Hepatocyte (in vitro differentiated cells): ENCODE measurements at places on chromosomes 11 and 22. TPM values are rescaled to one million over a fixed set of nuclear protein-coding genes. Genes with fewer than 3 reads are reported as not detected.

The ATG16L2 gene
- total RNA-seq: 8.2 and 11.5 TPM in 2 replicates

The PRPF19 gene
- 38.1 and 53.8 TPM in 2 replicates for total RNA-seq

The SUSD2 gene
- 6.1 and 9.7 TPM in 2 replicates for total RNA-seq

The EXPH5 gene
- 3.6 and 4.5 TPM in 2 replicates for total RNA-seq

The APOBEC3G gene
- 4.6 and 4.8 TPM in 2 replicates for total RNA-seq

DNA sequence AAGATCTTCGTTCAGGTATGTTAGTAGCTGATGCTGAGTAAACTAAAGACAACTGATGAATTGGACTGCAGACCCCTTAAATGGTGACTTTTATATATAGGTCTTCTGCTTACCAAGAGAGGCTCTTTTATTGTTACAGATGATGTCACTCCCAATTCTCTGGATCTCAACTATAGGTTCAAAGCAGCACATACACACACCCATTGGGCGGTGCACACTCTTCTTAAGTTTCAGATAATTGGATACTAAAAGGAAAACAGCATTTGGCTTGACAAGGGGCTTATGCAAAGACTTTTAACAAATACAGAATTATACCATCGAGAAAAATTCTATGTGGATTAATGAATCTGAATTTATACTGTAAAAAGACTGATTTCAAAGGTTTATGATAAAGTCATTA, at the start of gene PTH:
TSS of gene PTH (minus strand) at position 69 of the 400 bp plus-strand sequence. CDS start 3,142 bp downstream, outside the sequence.
- no peaks in the 10 kb centered on the region for H3K27me3 ChIP-seq
- DNase-seq: no peak
- no peak within 1 kb of the TSS for H3K4me3 ChIP-seq
- H3K36me3 ChIP-seq: no peaks in the 10 kb centered on the region
- no peak within 1 kb of the TSS for H3K27ac ChIP-seq

DNA sequence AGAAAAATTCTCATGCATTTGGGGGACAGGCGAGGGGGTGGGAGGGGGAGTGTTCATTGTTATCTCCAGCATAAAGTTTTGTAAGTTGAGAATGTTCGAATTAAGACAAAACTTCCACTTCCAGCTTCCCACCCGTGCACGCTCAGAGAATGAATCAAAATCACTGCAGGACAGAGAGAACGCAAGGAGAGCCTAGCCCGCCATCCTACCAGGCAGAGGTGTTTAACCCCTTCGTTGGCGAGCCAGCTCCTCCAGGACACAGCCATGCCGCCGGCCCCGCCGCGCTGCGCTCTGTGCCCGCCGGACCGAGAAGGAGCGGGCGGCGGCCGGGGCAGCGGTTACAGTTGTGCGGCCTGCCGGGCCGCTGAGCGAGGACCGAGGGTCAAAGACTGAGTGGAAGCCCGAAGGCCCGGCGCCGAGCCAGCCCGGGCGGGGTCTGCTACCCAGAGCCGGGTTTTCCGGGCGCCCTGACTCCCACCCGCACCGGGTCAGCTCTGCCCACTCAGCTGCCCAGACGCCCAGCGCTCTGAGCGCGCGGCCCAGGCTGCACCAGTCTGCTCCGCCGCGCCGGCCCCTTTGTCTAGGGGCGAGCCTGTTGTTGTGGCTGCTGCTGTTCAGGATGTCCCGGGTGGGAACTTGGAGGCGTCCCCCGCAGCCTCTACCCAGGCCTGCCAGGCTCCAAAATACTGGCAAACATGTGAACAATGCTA, at the start of gene NOX4:
TSS of gene NOX4 (minus strand) at position 395 of the 710 bp plus-strand sequence. CDS start at position 266, 129 bp downstream.
- no peaks in the 10 kb centered on the region for H3K27me3 ChIP-seq
- H3K27ac ChIP-seq: peak within 1 kb of the TSS; percentile 83
- peak within 1 kb of the TSS; percentile 47 for H3K4me3 ChIP-seq
- peak; percentile 77 for DNase-seq
- no peaks in the 10 kb centered on the region for H3K36me3 ChIP-seq
- peaks cover 10% of the 10 kb centered on the region for H3K4me1 ChIP-seq

DNA sequence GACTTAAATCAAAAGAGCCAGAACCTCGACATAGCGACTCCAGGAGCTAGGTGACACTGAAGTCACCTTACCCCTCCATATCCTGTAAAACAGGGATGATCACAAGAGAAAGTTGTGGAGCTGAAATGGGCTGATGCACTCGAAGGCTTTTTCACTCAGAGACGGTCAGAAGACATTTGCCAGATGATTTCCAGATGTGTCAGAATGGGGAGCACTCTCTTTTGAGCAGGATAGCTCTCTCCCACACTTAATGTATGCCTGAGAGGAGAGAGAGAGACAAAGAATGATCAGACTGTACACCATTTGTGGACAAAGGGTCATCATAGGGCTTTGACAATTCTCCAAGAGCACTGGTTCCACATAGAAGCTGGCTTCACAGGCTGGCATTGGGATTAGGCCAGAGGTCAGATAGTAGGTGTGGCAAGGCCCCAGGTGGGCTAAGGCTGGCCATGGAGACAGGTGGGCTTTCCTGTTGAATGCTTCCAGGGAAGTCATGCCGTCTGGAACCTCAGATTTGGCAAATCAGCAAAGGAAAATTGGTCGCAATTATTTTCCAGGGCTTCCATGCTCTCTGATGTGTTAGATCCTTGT, 42.3 kb upstream of the ETS1 start:
- H3K27me3 ChIP-seq: no peaks in the 10 kb centered on the region
- no peak overlapping the region for H3K27ac ChIP-seq
- H3K4me3 ChIP-seq: no peak overlapping the region
- H3K36me3 ChIP-seq: no peaks in the 10 kb centered on the region
- DNase-seq: no peak

DNA sequence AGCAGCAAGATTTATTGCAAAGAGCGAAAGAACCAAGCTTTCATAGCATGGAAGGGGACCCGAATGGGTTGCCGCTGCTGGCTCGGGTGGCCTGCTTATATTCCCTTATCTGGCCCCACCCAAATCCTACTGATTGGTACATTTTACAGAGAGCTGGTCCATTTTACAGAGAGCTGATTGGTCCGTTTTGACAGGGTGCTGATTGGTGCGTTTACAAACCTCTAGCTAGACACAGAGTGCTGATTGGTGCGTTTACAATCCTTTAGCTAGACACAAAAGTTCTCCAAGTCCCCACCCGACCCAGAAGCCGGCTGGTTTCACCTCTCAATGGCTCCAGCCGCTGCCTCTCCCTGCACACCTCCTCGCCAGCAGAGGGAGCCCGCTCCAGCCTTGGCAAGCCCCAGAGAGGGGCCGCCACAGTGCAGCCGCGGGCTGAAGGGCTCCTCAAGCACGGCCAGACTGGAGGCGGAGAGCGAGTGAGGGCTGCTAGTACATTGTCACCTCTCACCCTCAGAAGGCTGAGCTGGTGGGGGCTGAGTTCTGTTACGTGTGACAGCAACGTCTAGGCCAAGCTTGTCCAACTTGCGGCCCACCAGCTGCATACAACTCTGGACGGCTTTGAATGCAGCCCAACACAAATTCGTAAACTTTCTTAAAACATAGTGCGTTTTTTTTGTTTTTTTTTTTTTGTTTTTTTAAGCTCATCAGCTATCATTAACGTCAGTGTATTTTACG, 8.7 kb downstream of the PTH start:
- H3K27me3 ChIP-seq: no peaks in the 10 kb centered on the region
- no peak overlapping the region for H3K27ac ChIP-seq
- no peaks in the 10 kb centered on the region for H3K36me3 ChIP-seq
- no peaks in the 10 kb centered on the region for H3K4me1 ChIP-seq

- H3K36me3 ChIP-seq: no peaks in the 10 kb centered on the region
- H3K4me3 ChIP-seq: no peak overlapping the region
- H3K27ac ChIP-seq: peak overlapping the region; percentile 51
- DNase-seq: no peak
- H3K4me1 ChIP-seq: peaks cover 30% of the 10 kb centered on the region
Measured at GRCh38 chr11:117220568-117220967, 11.3 kb downstream of the PCSK7 start.

DNA sequence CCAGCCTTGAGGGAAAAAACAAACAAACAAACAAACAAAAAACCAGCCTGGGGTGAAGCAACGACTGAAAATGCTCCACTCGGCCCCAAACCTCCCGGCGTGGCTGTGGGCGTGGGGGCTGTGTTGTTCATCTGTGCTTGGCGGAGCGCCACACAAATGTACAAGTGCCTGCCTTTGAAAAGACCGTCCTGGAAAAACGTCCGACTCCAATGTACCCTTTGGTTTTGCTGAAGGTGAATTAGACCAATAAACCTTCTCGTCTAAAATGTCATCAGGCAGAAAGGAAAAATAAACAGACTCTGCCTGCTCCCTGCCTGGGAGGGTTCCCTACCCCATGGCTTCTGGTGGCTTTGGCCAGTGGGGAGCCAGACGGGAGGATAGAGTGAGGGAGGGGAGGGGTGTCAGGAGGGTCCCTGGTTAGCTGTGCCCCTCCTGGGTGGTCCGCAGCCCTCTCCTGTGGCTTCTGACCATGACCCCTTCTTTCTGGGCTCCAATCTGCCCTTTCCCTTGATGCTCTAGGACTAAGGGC, 93.9 kb downstream of the TRMU start:
- no peaks in the 10 kb centered on the region for H3K36me3 ChIP-seq
- no peaks in the 10 kb centered on the region for H3K27me3 ChIP-seq
- DNase-seq: no peak
- H3K4me1 ChIP-seq: peaks cover 14% of the 10 kb centered on the region
- no peak overlapping the region for H3K4me3 ChIP-seq

- no peak overlapping the region for H3K4me3 ChIP-seq
- H3K36me3 ChIP-seq: no peaks in the 10 kb centered on the region
- H3K27ac ChIP-seq: no peak overlapping the region
- peaks cover 69% of the 10 kb centered on the region for H3K27me3 ChIP-seq
- H3K4me1 ChIP-seq: no peaks in the 10 kb centered on the region
Measured at GRCh38 chr11:132006884-132007580, 636.6 kb downstream of the NTM start.

DNA sequence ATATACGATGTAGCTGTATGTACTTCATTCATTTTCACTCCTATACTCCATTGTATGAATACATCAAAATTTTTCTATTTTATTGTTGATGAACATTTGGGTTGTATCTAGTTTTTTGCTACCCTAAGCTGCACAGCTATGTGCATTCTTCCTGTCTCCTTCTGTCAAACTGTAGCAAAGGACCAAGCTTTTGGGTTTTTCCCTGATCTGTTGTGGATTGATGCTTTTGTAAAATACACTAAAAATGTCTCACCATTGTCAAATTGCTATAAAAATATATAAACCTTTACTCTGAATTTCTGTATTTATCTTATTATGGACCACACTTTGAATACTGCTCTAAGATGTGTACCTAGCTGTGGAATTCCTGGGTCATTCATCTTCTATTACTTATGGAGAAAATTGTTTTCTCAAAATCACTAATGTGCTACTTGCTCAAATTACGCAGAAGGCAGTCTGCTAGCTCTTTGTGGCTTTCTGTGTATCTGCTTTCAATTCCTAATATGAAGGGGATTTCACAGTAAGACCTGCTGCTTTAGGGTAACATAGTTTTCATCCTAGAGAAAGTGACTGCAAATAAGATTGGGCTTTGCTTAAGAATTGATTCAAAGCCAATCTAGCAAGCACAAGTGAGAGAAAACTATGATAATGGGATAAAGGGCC, 123.4 kb downstream of the CYP2R1 start:
- no peak for DNase-seq
- H3K36me3 ChIP-seq: no peaks in the 10 kb centered on the region
- no peaks in the 10 kb centered on the region for H3K27me3 ChIP-seq
- no peak overlapping the region for H3K4me3 ChIP-seq
- H3K27ac ChIP-seq: no peak overlapping the region

GRCh38 chr11:88363004-88363403, 25.5 kb upstream of the CTSC start:
- no peaks in the 10 kb centered on the region for H3K4me1 ChIP-seq
- H3K36me3 ChIP-seq: no peaks in the 10 kb centered on the region
- DNase-seq: no peak

- DNase-seq: peak; percentile 77
- H3K27me3 ChIP-seq: no peaks in the 10 kb centered on the region
- H3K27ac ChIP-seq: peak overlapping the region; percentile 77
- H3K4me1 ChIP-seq: peaks cover 30% of the 10 kb centered on the region
- no peak overlapping the region for H3K4me3 ChIP-seq
Measured at GRCh38 chr11:69298267-69299022, 4.5 kb downstream of the MYEOV start.

GRCh38 chr22:50118557-50119168, 28.9 kb downstream of the MOV10L1 start:
- peak overlapping the region; percentile 88 for H3K27ac ChIP-seq
- peaks cover 34% of the 10 kb centered on the region for H3K4me1 ChIP-seq
- no peak overlapping the region for H3K4me3 ChIP-seq
- peak; percentile 91 for DNase-seq
- H3K27me3 ChIP-seq: no peaks in the 10 kb centered on the region

GRCh38 chr11:26993965-26994457, at the start of gene FIBIN:
FIBIN (plus strand) TSS chr11:26994112; CDS start chr11:26994527, 415 bp downstream.
- H3K27ac ChIP-seq: peak within 1 kb of the TSS; percentile 32
- no peaks in the 10 kb centered on the region for H3K27me3 ChIP-seq
- no peaks in the 10 kb centered on the region for H3K36me3 ChIP-seq
- H3K4me3 ChIP-seq: peak within 1 kb of the TSS; percentile 15
- peaks cover 8% of the 10 kb centered on the region for H3K4me1 ChIP-seq

DNA sequence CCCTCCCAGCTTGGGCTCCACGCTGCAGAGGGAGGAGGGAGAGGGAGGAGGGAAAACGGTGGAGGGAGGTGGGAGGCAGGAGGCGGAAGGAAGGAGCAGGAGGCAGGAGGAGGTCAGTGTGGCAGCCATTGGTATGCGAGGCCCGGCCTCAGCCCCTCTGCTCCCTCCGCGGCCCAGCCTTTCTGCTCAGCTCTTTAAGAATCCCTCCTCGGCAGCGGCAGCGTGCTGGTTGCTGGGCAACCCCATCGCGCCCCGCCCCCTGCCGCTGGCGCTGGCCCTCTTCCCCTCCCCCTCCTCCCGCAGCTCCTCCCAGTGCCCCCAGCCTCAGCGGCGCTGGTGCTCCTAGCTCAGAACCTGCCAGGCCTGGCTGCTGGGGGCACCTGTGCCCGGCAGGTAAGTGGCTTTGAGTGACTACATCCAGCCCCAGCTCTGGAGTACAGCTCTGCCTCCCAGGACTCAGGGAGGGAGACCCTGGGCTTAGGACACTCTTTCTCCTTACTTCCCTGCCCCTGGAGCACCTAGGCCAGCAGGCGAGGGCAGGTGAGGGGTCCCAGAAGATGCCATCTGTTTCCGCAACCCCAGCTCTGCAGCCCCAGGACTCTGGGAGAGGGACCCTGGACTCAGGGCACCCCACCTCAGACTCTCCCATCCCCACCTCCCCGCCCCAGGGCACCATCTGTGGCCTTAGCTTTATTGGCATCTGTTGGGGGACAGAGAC, 7.2 kb upstream of the FLRT1 start:
- H3K4me1 ChIP-seq: peaks cover 10% of the 10 kb centered on the region
- DNase-seq: peak; percentile 78
- no peak overlapping the region for H3K27ac ChIP-seq
- H3K4me3 ChIP-seq: no peak overlapping the region
- H3K36me3 ChIP-seq: no peaks in the 10 kb centered on the region
- H3K27me3 ChIP-seq: peaks cover 5% of the 10 kb centered on the region
